H54 (cell line): ENCODE measurements at places on chromosomes 3 and 15.

- DNase-seq, result peak; percentile 12
Observed at GRCh38 chr15:65576664-65577063, 34.3 kb downstream of the INTS14 start.

- DNase-seq, result no peak
Observed at GRCh38 chr15:67505675-67506572, 15.0 kb upstream of the C15orf61 start.

GRCh38 chr3:129429080-129429451, 630 bp upstream of the EFCAB12 start:
- no peak for DNase-seq

DNA sequence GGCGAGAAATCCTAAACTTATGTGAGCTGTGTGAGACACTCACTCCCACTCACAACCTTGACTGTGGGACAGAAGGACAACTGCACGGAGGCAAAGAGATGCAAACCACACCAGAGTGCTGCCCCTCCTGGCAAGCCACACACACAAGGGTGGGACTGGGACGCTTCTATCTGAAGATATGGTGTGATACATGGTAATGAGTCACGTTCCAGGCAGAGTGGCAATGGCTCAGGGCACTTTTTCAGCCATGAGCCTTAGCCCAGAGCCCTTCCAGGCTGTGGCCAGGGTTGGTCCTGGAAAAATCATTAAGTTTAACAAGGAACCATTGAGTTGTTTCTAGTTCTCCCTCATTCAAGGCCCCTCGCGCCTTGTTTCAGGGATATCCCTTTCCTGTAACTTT, 56.1 kb downstream of the WNT5A start:
- DNase-seq, result no peak

DNA sequence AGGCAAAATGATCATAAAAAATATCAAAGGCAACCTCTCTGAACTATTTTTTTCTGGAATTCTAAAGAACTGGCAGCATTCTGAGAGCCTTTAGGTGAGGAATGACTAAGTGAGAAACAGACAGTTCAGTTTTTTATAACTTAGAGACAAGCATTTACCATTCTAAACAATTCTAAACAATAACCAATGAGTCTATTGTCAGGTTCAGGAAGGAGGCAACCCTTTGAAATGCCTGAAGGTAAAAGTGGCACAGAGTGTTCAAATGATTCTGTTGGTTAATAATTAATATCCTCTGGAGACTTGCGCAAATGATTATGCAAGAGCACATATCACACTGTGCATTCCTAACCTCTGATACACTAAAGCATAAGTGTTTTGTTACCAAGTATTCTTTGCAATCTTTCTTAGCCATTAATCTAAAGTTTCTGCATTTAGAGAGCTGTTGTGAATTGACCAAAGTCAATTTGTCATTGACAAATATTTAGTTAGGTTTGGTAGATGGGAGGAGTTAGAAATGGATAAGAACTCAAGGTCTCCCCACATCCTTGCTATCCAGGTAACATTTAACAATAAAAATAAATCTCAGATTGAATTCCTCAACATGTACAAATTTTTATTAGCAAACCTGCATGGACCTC, 9.2 kb upstream of the TGFBR2 start:
- DNase-seq, result no peak

GRCh38 chr15:80173022-80173759, 20.4 kb downstream of the FAH start:
- DNase-seq, result peak; percentile 20

DNA sequence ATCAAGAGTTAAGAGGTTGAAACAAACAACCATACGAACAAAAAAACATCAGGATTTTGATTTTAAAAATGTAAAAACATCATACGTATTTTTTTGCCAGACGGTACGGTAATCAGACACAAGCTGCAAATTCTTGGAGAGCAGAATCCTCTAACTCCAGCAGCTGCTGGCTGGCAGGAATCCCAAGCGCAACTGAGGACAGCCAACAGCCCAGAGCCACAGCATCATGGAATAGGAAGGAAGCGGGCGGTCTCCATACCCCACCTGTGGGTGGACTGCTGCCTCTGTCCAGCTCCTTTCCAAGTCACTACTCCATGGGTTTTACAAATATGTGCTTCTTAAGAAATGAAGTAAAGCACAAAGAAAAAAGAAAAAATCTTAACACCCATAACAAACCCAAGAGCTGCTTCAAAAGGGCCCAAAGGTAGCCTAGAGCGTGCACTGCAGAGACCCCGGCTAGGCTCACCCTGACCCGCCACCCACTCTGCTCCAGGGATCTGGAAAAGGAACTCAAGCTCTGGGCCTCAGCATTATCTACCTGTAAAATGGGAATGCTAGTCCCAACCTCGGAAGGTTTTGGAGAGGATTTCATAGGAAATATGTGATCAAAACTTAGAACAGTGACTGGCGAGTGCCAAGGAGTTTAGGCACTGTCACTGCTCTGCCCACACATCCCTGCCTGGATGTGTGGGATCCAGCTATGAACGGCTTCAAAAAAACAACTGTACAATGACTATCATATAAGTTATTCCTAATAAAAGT, 33.4 kb downstream of the ZXDC start:
- no peak for DNase-seq

DNA sequence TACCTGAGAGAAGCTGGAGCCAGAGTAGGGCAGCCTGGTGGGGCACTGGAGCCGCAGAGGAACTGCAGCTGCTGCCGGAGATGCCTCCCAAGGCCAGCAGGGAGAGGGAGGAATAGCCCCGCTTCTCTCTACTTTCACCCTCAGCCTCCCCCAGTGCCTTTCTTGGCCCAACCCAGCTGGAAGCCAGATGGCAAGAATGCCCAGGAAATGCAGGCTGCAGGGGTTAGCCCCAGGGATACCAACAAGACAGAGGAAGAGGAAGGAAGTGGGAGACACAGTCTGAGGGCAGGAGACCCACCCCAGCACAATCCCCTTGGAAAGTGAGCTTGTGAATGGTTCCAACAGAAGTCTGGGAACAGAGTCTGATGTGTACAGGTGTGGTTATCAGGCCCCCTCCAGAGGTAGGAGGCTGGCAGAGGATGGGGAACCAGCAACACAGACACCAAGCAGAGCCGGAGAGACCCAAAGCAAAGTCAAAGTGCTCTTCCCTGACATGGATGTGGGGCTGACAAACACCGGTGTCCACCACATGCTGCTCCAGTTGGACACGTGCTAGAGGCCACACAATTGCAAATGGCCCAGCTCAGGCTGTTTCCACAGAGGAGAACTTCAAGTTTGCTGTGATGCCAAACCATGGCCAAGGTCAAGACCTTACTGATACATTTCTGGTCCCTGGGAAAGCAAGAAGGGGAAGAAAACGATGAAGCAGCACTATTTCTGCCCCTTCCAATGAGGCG, 418.8 kb upstream of the PROK2 start:
- DNase-seq, result no peak

DNA sequence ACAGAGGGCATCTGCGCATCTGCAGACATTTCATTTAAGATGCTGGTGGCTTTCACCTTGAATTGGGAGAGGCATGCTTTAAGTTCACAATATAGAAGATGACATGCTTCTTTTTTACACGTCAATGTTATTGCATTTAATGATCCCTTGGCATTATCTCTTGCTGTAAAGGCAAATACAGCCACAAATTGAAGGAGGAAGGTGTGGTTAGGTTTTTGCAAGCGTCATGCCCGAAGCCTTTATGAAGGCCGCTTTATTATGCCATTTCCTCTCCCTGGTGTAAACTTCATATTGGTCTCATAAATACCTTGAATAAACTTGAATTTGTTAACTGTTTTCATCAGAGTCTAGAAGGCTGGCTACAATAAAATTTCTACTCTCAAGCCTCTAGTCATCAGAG, 212.7 kb downstream of the PDZRN3 start:
- DNase-seq, result no peak

GRCh38 chr15:82942691-82943090, 9.8 kb downstream of the HOMER2 start:
- peak; percentile 74 for DNase-seq
